Calu3 (cell line): ENCODE measurements at places on chromosomes 12 and 14. TPM values are rescaled to one million over a fixed set of nuclear protein-coding genes. Genes with fewer than 3 reads are reported as not detected.

DNA sequence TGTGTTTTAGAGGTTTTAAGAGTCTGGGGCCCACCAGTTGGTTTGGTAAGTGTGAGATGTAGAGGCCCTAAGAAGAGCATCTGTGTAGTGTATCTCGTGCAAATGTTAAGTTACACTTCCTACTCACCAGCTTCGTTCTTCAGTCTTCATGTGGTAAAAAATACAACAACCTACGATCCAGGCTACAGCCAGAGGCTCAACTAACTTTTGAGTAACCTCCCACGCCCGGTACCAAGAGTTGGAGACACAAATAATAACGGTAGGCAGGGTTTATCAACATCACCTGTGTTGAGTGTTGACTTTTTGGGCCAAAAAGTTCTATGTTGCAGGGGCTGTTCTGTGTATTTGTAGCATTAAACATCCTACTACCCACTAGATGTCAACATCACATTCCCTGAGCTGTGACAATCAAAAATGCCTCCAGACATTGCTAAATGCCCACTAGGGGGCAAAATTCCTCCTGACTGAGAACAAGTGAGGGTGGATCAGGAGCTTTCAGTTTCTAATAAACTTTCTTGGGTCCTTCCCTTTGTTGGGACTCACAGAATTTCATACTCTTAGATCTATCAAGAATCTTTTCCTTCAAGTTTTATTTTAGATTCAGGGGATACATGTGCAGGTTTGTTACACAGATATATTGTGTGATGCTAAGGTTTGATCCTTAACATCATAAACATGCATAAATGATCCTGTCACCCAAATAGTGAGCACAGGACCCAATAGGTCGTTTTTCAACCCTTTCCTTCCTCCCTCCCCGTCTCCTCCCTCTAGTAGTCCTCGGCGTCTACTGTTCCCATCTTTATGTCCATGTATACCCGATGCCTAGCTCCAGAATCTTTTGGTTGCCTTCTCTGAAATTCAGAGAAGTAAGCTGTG is 94.7 kb downstream of the SLC2A13 start:
- peak; percentile 54 for DNase-seq

PLEK2 gene
- total RNA-seq = 34.8 and 39.5 TPM in 2 replicates

ACRBP gene
- 2.9 and 4.1 TPM in 2 replicates for total RNA-seq

CLEC2A gene
- not detected in 2 replicates for total RNA-seq

GRCh38 chr14:51443195-51444018 is 203.4 kb downstream of the TMX1 start:
- no peak for DNase-seq

BEGAIN gene
- 0.26 and 0.37 TPM in 2 replicates for total RNA-seq

GPRC5D gene
- total RNA-seq = not detected in 2 replicates
